ENCODE measurements at places on chromosomes 11 and 22.

- no peak for DNase-seq
Observed at GRCh38 chr11:22471385-22471784, 133.2 kb downstream of the SLC17A6 start.

DNA sequence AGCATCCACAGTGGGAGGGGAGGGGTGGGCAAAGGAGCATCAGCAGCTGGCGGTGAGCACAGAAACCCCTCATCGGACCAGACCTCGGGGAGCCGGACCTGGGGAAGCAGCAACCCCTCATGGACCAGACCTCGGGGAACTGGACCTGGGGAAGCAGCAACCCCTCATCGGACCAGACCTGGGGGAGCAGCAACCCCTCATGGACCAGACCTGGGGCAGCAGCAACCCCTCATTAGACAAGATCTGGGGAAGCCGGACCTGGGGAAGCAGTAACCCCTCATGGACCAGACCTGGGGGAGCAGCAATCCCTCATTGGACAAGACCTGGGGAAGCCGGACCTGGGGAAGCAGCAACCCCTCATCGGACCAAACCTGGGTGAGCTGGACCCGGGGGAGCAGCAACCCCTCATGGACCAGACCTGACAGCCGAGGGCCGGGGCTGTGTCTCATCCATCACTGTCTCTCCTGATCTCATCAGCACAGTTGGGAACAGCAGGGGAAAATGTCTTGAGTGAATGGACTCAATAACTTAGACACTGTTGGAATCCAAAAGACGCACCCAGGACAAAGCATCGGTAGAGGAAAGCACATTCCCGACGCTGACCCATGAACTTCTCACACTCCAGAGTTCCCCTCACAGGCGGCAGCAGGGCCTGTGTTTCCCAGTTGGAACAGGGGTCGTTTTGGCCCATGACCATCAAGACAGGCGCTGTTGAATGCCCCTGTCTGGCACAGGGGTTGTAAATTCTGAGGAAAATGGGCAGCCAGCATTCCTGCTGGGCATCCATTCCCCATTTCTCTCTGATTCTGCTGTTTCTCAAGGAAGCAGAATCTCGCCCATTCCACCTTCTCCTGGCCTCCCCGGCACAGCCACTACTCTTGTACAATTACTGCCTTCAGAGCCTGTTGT is 1494.6 kb downstream of the TBC1D22A start:
- no peak for DNase-seq

DNA sequence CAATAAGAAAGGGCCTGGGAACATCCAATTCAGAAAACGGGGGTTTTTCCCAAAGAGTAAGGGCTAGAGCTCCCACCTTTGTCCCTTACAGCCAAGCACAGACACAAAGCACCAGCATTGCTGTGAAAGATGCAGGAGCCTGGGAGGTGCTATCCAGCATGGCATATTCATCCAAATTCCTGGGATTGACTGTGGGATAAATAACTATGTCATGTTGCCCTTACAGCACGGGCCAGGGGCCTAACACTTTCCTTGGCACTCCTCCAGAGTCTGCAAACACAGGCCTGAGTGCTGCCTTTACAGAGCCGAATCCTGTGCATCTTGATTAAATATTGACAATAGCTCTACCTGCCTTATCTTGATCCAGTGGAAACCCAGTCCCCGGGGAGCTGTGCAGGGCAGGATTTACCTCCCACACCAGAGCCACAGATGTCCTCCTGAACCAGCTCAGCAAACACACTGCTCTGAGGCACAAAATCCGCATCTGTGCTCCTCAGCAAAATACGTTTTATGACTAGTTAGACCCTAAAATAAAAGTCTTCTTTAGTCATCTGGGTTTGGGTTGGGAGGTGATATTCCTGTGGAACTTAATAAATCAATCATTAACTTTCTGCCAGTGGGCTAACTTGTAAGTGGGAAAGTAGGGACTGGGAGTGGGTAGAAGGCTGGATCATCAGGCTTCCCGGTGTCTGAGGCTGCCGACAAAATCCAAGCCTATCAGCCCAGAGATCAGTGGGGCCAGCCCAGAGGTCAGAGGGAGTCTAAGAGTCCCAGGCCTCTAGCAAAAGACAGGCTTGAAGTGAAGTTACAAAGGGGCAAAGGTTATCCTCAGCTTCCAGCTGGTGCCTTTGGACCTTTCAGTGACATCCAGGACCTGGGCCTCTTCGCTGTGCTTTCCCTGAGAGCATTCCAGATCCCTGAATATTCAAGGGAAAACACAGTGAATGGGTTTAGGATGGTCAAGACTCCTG is 36.5 kb downstream of the POU2AF3 start:
- no peak for DNase-seq

- no peak for DNase-seq
Observed at GRCh38 chr11:80495116-80495515, 1054.3 kb upstream of the TENM4 start.

DNA sequence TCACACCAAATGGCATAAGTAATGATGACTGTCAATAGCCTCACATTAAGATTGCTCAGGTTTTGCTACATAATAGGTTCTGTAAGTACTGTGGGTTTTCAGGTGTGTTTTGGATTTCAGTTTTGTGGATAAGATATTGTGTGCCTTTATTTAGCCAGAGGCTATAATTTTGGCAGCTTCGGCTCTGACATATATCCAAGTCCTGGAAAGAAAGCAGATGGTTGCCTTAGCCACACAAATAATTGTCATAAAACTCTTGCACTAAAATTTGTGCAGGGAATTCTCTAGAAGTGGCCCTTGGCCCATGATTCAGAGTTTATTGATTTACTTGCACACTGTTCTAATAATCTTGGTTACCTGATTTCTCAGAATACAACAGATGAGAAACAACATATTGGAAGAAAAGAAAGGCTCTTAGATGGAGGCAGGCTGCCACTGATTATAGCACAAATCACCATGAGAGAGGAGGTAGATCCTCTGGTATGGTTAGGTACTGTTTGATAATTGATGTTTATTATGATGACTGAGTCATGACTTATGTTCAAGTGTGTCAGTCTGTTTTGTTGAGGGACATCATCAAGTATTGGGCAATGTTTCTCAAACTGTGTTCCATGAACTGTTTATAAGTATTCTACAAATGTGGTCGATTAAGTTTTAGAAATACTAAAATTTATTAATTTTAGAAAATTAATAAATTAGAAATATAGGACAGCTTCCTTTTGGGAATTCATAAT is 9.6 kb downstream of the REXO2 start:
- no peak for DNase-seq

GRCh38 chr11:131763193-131763890 is 392.9 kb downstream of the NTM start:
- peak; percentile 37 for DNase-seq

DNA sequence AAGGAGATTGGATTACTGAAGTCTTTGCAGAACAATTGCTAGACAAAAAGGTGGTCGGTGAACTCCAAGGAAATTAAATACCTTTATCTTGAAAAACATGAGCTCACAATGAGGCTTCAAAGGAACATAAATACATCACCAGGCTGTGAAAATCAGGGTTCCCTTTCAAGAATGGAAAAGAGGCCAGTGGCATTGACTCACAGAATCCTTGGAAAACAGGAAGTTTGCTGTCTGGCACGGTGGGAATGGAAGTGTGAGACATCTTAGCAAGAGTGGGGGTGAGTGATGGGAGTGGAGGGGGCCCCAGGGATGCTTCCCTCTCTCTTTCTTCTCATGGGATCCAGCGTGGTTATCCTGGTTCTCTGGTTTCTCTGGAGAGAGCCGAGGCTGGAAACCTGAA is 48.9 kb upstream of the TBCEL start:
- no peak for DNase-seq

DNA sequence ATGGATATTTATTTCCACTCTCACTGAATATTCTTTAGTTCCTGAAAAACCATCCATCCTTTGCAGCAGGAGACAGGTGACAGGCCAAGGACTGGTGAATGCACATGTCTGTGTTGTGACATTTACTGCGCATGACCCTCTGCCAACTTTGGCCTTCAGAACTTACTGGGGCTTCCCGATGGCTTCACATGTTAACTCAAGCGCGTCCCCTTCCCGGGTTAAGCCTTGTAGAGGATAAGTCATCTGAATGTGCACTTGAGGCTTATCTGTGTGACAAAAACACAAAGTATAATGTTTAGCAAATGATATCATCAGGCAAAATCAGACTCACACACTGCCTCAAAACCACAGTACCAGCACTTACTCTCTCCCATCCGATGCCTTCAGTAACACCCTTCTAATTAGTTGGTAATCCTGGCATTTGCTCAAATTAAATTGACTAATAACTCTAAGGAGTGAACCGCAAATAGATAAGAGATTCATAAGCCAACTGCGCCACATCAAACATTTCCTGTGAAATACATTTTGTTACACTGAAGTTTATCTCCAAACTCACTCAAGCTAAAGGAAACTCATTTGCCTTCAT is 286.4 kb downstream of the CADM1 start:
- no peak for DNase-seq

DNA sequence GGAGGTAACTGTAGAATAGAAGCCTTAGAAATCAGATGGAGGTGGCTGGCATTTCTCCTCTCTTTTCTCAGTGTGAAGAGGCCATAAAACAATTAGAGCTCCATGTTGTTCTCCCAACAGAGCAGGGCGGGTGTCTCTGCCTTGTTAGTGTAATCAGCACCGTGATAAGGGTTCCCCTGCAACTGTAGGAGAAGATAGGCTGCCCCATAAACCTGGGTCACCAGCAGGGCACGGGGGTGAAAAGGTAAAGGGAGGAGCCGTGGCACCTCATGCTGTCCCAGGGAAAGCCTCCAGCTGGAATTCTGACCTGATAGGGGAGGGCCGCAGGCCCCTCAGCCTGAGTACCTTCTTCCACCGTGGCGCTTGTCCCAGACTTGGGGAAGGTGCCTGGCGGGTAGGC is 68.7 kb downstream of the ISX start:
- no peak for DNase-seq

DNA sequence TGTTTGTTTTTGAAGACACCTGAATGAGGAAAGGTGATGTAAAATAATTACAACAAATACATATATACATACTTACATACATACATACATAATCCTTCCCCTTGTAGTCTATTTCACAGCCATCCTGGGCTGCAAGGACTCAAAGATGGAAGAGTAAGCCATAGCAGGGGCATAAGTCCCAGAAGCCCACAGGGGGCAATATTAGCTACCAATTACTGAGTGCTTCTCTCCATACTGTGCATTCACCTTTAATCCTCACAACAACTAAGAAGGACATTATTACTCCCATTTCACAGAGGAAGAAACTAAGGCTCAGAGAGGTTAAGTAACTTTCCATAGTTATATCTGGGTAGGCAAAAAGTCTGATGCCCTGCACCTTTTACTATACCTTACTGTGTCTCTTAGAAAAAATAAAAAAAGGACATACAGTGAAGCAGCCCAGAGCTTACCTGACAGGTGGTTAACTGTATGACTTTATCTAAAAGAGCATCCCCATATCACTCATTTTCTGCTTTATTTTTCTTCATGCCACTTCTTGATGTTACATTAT is 2.7 kb downstream of the SERGEF start:
- no peak for DNase-seq

GRCh38 chr11:126357969-126358762 is 2.7 kb downstream of the ST3GAL4 start:
- no peak for DNase-seq

GRCh38 chr11:45178890-45179671 is 32.6 kb downstream of the PRDM11 start:
- peak; percentile 57 for DNase-seq

- DNase-seq = no peak
Observed at GRCh38 chr22:27198518-27199035, 541.2 kb downstream of the MIAT start.

GRCh38 chr11:73017024-73017751 is 124.9 kb downstream of the FCHSD2 start:
- DNase-seq = no peak

GRCh38 chr11:133776671-133777367 is 68.5 kb downstream of the SPATA19 start:
- DNase-seq = no peak

DNA sequence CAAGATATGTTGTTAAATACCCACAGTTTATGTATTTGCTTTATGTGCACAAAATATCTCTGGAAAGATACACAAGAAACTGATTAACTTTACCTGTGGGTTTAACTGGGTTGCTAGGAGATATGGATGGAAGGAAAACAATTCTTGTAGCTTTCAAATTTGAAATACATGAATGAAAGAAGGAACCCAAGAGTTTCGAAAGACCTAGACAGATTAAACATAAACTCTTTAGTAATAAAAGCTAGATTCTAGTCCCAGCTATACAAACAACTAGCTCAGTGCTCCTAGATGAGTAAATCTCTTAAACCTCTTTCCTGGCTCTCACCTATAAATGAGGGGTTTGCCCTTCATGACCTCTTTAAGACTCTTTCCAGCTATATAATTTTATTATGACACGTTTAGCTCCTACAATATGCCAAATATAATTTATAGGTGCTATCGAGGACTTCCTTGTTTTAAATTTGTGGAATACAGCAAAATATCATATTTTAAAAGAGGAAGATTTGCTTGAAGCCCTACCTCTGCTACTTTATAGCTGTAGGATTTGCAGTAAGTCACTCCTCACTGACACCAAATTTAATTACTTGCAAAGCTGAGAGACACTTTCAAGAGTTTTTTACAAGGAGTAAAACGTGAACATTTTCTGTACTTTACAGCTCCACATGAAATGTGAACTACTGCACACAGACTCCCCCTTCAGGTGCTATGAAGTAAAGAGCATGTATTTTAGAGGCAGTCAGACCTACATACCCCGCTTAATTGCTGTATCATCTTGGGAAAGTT is 50.7 kb downstream of the RRAS2 start:
- DNase-seq = peak; percentile 66

DNA sequence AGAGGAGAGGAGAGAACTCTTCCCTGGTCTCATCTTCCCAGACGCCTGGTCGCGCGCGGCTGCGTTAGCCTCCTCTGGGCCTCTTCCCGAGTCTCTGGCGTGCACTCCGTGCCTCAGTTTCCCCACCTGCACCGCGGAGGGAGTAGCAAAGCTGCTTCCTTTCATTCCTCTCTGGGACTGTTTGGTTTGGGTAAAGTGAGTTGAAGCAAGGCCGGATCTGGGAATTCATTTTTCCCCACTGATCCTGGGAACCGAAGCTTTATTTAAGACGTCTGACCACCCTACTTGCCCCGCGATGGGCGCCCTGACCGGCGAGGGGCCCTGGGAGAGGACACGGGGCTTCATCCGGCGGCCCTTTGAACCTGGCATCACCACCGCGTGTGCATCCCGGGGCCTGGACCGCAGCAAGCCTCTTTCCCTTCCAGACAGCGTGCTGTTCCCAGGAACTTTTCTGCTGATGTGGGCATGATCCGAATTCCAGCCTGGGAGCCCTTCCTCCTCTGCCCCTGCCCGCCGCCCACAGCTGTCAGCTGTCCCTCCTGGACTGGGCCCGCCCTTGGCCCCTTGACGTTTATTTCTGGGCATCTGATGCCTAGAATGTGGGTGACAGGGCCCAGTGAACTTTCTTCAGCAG is 758 bp downstream of the LDLRAD3 start:
- DNase-seq = peak; percentile 27

GRCh38 chr11:8276528-8276927 is 12.8 kb upstream of the LMO1 start:
- DNase-seq = no peak

DNA sequence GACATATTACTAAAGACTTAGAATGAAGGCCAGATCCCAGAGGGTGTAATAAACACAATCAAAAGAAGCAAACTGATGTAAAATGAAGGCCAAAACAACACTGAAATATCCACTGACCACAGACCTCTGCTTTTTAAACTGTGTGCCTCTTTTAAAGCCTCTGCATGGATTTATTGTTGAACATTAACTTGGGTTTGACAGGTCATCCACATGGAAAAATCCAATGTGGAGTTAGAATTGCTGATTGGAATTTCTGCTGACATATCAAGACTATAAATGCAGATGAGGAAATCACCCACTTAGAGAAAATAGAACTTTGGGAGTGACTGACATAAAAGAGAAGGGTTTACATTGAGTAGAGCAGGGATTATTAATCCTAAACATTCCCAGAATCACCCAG is 853.9 kb upstream of the RAG2 start:
- DNase-seq = no peak

- no peak for DNase-seq
Observed at GRCh38 chr11:92500453-92500852, 275.8 kb downstream of the FAT3 start.
